ENCODE measurements at places on chromosomes 2 and 18.

DNA sequence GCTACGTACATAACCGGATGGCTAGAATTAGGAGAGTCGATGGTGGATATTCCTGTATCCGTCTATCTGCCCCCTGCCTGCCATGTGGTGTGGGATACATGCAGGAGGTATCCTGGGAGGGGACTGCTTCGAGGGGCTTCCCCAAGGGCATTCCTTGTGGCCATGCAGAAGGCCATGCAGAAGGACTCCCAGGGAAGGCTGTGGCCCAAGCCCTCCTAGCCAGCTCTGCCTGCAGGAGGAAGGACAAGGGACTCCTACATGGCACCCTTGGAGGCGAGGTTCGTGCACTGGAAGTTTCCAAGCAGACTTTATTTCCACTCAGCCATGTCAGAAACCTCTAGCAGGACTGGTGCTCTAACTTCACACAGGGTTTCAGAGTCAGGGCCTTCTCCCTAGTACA, 136.1 kb downstream of the KLHL29 start:
- no peak for DNase-seq

DNA sequence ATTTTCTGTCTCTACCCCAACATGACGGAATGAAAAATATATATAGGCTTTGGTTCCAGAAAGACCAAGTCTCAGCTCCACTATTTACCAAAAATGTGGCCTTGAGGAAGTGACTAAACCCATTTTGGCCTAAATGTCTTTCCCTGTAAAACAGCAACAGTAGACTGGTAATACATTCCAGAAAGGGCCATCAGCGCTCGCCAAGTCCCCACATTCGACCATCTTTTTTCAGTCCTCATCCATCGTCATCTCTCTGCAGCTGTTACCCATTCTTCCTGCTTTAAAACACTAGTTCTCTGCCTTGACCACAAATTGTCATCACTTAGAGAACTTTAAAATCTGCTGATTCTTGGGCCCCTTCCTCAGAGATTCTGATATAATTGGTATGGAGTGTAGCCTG, 183.8 kb upstream of the CTAGE1 start:
- peak; percentile 31 for DNase-seq

- DNase-seq: no peak
Observed at GRCh38 chr2:128552141-128552805, 233.6 kb upstream of the HS6ST1 start.

DNA sequence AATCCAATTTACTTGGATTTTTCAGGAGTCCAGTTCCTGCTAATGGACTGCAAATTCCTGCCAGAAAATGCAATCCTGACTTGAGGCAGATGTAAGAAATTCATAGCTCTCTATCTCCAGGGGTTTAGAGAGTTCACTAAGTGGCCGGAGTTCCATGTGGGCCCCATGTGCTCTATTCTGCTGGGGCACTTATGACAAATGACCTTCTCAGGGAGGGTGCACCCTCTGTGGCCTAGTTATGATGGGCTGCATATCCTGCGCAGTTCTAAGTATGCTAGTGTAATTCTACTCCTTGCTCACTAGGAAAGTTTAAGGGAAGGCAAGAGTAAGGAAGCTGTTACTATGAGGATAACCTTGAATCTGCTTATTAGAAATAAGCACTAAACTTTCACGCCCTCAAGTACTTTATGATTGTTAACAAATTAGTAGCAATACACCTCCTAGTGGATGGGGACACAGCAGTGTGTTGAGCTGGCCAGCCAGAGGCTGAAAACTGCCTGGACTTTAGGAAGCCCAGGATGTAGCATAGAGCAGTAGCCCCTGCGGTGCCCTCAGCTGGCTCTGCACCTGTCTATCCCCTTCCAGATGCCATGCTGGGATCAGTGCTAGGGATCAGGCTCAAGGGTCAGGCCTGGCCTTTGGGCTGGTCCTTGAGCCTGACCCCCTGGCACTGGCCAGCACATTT, 14.4 kb downstream of the SMYD1 start:
- DNase-seq: no peak

DNA sequence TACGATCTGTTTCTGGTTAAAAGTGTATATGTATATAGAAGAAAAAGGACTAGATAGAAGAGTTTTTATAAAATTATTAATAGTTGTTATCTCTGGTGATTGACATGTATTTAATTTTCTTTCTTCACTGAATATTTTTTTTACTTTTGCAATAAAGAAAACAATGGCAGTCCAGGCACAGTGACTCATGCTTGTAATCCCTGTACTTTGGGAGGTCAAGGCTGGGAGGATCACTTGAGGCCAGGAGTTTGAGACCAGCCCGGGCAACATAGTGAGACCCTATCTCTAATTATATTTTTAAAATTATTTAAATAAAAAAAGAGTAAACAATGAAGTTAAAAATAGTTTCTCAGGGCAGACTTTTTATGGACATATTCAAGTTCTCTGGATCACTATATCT, 114.7 kb downstream of the FAM117B start:
- DNase-seq: peak; percentile 12

DNA sequence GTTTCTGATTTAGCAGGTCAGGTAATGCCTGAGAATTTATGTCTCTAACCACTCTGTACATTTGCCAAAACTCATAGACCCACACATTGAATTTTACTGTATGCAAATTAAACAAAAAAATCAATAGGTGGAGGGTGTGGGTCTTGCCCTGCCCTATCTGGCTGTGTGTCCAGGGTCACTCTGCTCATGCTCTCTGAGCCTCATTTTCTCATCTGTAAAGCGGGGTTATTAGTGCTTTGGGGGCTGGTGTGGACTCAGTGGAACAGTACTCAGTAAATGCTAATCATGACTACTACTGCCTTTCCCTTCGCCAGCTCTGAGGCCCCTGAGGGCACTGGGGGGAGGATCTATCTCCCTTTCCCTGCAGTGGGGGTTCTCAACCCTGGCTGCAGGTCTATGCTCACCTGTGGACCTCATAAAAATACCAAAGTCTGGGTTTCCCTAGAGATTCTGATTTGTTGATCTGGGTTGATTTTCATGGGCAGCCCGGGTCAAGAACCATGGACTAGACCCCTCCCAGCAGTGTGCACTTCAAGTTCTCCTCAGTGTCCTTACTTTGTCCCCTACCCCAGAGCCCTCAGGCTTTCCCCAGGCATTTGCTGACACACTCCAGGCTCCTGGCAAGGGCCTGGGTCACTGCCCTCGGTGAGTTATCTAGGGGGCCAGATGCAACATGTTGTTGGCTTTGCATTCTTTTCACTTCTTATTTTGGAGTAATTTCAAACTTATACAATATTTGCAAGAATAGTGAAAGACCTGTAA, 27.5 kb downstream of the MTHFD2 start:
- DNase-seq: no peak

DNA sequence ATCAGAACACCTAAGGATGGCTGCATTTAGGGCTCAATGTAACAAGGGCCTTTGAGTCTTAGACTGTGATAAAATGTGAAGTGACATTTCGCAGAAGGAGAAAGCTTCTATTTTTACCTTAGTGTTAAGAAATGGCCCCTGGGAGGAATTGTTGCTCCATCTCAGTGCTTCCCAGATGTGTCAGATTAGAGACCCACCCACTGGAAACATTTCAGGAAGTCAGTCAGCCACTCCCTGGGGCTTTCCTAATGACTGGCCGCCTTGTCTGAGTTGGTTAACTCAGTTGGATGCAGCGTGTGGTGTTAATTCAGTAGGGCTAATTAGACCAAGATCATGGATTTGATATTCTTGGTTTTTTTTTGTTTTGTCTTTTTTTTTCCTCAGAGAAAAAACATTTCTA, 355.9 kb downstream of the PIK3C3 start:
- peak; percentile 63 for DNase-seq

DNA sequence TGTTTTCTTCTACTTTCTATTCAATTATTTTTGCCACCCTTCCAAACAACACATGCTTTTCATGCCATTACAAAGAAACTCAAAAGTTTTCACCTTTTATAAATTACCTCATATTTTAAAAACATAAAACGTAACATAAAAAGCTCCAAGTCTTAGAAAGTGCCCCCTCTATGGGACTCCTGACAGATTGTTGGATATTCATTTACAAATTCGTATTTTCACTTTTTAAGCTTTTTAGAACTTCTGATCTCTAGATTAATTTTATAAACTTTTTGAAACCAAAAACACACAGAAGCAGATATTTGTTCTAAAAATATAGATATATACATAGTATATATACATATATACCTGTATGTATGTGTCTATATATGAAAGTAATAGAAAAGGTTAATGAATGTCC, 1.5 kb downstream of the COL5A2 start:
- peak; percentile 44 for DNase-seq

GRCh38 chr18:24126155-24126961, 12.5 kb upstream of the CABYR start:
- peak; percentile 81 for DNase-seq

- no peak for DNase-seq
Observed at GRCh38 chr2:32277363-32277673, 386 bp upstream of the YIPF4 start.

DNA sequence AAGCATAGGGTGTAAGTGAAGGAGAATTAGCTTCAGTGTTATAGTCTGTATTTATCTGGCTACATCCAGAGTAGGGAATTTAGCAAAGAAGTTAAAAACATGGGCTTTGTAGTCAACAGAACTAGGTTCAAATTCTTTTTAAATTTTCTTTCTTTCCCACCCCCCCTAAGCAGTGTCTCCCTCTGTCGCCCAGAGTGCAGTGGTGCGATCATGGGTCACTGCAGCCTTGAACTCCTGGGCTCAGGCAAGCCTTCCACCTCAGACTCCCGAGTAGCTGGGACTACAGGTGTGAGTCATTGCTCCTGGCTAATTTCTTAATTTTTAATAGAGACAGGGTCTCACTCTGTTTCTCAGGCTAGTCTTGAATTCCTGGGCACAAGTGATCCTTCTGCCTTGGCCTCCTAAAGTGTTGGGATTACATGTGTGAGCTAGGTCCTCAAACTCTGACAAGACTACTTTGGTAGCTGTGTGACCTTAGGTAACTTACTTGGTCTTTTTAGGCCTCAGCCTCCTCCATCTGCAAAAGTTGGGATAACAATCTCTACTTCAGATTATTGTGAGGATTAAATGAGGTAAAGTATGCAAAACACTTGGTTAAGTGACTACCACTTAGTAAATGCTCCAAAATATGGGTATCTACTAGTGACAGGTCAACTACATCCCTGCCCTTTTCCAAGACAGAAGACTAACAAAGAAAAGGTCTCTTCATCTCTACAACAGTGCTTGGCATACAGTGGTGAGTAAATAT, 17.8 kb downstream of the DOK1 start:
- DNase-seq: no peak

DNA sequence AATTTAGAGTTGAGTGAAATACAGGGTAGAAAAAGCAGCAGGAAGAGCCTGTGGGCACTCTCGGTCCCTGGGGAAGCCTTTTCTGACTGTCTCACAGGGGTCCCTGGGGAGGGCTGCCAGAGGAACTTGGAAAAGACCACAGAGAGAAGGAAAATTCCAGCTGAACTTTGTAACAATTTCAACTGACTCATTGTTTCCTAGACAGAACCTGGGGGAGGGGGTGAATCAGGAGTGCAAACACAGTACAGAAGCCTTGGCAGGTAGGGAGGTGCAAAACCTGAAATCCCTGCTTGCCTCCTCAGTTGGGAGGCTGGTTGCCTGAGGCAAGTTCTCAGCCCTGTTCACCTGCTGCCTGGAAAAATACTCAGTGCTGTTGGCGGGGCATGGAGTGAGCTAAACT, 106.8 kb downstream of the GRB14 start:
- DNase-seq: peak; percentile 86

DNA sequence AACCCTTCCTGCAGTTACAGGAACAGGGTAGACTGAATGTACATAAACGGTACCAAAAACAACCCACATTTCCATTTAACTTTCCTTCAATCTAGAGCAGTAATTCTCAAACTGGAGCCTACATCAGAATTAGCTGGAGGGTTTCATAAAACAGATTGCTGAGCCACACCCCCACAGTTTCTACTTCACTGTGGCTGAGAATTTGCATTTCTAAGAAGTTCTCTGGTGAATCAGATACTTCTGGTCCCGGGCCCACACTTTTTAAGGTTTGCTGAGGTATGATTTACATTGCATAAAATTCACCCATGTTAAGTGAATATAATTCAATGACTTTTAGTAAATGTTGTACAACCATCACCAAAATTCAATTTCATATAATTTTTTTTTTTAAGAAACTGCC, 113.7 kb downstream of the SRBD1 start:
- DNase-seq: no peak

- DNase-seq: no peak
Observed at GRCh38 chr2:26442707-26443106, 35.2 kb downstream of the OTOF start.

GRCh38 chr18:74006143-74006542, 141.5 kb downstream of the FBXO15 start:
- no peak for DNase-seq

DNA sequence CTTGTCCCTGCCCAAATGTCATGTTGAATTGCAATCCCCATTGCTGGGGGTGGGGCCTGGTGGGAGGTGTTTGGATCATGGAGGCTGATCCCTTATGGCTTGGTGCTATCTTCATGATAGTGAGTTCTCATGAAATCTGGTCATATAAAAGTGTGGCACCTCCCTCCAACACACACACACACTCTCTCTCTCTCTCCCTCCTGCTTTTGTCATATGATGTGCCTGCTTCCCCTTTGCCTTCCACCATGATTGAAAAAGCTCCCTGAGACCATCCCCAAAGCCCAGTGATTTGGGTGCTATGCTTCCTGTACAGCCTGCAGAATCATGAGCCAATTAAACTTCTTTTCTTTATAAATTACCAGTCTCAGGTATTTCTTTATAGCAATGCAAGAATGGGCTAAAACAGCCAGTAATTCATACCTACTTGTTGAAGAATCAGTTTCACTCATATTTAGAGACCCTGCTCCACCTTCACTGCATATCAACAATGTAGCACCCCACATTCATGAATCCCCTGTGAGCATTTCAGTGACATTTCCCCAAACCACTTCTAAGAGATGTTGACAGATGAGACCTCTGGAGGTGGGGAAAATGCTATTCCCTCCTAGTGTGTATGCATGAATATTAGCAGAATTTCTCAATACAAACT, 54.8 kb upstream of the STK17B start:
- DNase-seq: no peak

DNA sequence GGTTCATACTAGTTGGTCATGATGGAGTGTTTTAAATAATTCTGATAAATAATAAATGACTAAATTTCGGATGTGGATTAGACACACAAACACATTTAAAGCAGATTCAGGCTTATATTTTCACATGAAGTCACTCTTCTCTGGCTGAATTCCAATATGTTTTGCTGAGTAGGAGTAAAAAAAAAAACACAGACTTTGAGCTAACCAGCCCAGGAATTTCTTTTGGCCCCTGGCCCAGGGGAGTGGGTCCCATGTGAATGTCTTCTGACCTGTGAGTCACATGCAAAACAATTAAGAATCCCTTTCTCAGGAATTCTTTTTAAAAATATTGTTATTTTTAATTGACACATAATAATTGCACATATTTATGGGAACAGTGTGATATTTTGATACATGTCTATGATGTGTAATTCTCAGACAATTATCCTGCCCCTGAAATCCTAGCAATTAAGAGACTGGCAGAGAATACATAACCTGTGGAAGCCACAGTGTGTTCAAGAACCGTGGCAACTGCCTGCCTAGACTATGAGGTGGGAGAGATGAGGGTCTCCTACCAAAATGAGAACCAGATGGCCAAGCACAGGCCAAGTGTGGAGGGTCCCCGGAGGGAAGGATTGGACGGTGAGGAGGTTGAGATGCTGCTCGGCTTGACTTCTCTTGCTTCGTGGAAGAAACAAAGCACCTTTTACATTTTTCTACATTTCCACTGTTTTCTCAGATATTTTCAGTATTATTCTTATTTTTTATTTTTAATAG, 236.4 kb downstream of the PIEZO2 start:
- peak; percentile 94 for DNase-seq

- DNase-seq: no peak
Observed at GRCh38 chr2:121004359-121004758, 268.7 kb downstream of the GLI2 start.

GRCh38 chr2:99672766-99673350, 183.0 kb upstream of the REV1 start:
- no peak for DNase-seq

All from fibroblast of skin of back (primary cell).